ENCODE measurements at places on chromosomes 11 and 22. TPM values are rescaled to one million over a fixed set of nuclear protein-coding genes. Genes with fewer than 3 reads are reported as not detected.

GRCh38 chr22:44701824-44702478, at the start of gene PRR5:
TSS of gene PRR5 (plus strand) at chr22:44702204. CDS start at chr22:44702475, 271 bp downstream.
- no peaks in the 10 kb centered on the region for H3K27me3 ChIP-seq
- H3K27ac ChIP-seq, result peak within 1 kb of the TSS; percentile 28
- peak within 1 kb of the TSS; percentile 78 for H3K4me3 ChIP-seq
- peak; percentile 90 for DNase-seq

DNA sequence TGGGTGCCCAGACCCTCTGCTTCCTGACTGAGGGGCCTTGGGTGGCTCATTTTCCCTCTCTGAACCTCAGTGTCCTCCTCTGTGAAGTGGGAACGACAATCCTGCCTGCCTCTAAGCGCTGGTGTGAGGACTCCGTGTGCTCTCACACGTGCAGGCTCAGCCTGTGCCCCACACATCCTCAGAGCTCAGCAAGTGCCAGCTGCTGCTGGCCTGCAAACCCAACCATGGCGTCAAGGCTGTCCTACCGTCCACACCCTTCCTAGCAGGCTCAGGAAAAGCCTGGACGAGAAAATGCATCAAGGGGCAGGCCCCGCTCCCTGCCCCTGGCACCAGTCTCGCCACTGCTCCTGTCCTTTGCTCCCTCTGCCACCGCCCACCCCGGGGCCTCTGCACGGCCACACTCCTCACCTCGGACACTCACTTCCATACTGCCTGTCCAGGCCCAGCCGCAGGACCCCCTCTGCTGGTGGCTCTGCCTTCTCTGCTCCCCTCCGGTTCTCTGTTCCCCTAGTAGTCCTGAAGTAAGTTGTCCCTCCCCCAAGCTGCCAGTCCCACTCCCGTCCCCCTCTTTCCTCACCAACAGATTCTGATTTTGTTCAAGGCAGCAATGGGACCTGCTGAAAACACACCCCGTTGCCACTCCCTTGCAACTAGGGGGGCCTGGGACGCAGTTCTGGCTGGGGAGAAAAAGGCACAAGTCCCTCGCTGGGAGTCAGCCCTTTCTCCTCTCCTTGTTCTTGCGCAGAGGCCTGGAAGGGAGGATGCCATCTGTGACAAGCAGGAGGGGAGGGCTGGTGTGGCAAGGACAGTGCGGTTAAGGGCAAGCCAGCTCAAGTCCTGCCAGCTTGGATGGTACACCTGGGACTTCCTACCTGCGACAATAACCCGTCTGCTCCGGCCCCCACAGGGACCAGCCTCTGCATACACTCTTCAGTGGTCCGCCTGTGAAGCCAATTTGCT, 62.2 kb downstream of the ARFGAP3 start:
- no peak overlapping the region for H3K27ac ChIP-seq
- no peak overlapping the region for H3K4me3 ChIP-seq

CHRM1 gene
- total RNA-seq, result 0.27 TPM

ACTN3 gene
- total RNA-seq, result not detected

All from osteocyte (in vitro differentiated cells).